ENCODE measurements at places on chromosomes 1 and 21. TPM values are rescaled to one million over a fixed set of nuclear protein-coding genes. Genes with fewer than 3 reads are reported as not detected.

GRCh38 chr21:45766055-45766454 is 122.5 kb downstream of the PCBP3 start:
- H3K27me3 ChIP-seq = no peaks in the 10 kb centered on the region
- no peak overlapping the region for H3K4me3 ChIP-seq
- H3K4me1 ChIP-seq = no peaks in the 10 kb centered on the region
- H3K27ac ChIP-seq = no peak overlapping the region
- DNase-seq = no peak
- peaks cover 15% of the 10 kb centered on the region for H3K36me3 ChIP-seq

- H3K27me3 ChIP-seq = no peaks in the 10 kb centered on the region
- no peak for DNase-seq
- no peak overlapping the region for H3K4me3 ChIP-seq
Measured at GRCh38 chr1:62070384-62071011, 124.2 kb upstream of the L1TD1 start.

DNA sequence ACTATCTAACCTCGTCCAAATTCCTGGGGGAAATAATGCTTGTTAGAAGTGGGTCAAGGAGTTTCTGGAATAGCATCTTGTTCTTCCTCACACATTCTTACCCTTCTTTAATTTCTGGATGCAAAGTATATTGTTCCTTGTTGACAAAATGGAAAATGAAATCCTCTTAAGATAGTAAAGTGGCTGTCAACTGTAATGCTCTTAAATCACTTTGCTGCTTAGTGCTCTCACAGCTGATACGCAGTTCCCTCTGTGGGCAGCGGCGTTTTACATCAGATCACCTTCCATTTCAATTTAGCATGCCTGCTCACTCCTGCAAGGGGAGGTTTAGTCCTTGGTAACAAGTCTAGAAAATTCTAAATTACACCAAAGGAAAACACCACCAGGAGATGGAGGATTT is 113.1 kb downstream of the DNM3 start:
- no peak for DNase-seq
- H3K36me3 ChIP-seq = no peaks in the 10 kb centered on the region
- no peak overlapping the region for H3K4me3 ChIP-seq
- no peak overlapping the region for H3K27ac ChIP-seq
- no peaks in the 10 kb centered on the region for H3K27me3 ChIP-seq

PYHIN1 gene
- total RNA-seq = 21.2 TPM

- no peaks in the 10 kb centered on the region for H3K4me1 ChIP-seq
- no peak overlapping the region for H3K27ac ChIP-seq
- no peak for DNase-seq
- no peak overlapping the region for H3K4me3 ChIP-seq
Measured at GRCh38 chr1:182408435-182409075, 8.1 kb upstream of the TEDDM1 start.

AQP10 gene
- 1.3 TPM for total RNA-seq

GRCh38 chr1:29785137-29785527 is 548.8 kb downstream of the PTPRU start:
- peak; percentile 55 for DNase-seq
- H3K27me3 ChIP-seq = peaks cover 54% of the 10 kb centered on the region
- H3K4me3 ChIP-seq = no peak overlapping the region
- H3K4me1 ChIP-seq = no peaks in the 10 kb centered on the region

GRCh38 chr1:42385283-42385682 is 4.7 kb downstream of the RIMKLA start:
- peaks cover 6% of the 10 kb centered on the region for H3K4me1 ChIP-seq
- no peak for DNase-seq
- no peaks in the 10 kb centered on the region for H3K36me3 ChIP-seq
- H3K27me3 ChIP-seq = peaks cover 13% of the 10 kb centered on the region

- H3K4me1 ChIP-seq = peaks cover 33% of the 10 kb centered on the region
- H3K36me3 ChIP-seq = no peaks in the 10 kb centered on the region
- no peak for DNase-seq
- no peak overlapping the region for H3K27ac ChIP-seq
- H3K27me3 ChIP-seq = peaks cover 14% of the 10 kb centered on the region
Measured at GRCh38 chr1:6208723-6209660, 3.1 kb downstream of the RNF207 start.

FMO3 gene
- total RNA-seq = 0.20 TPM

DNA sequence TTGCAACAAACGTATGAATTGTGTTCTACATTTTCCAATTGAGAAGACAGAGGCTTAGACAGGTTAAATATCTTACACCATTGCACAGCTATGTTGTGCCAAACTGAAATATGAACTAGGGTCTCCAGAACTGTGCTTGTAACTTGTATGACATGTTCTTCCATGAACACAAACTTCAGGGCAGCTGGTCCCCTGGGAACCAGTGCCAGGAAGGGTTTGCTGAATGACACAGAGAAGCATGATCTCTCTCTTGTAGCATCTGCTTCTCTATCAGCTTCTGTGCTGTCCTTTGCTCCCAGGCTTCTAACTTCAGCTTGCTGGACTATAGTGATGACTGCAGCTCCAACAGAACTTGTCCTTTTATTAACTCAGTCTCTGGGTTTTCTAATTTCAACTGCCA is 385.5 kb downstream of the SIPA1L2 start:
- H3K36me3 ChIP-seq = no peaks in the 10 kb centered on the region
- H3K4me1 ChIP-seq = no peaks in the 10 kb centered on the region
- no peak overlapping the region for H3K4me3 ChIP-seq
- DNase-seq = no peak
- no peaks in the 10 kb centered on the region for H3K27me3 ChIP-seq

GRCh38 chr1:54968551-54968950 is 11.9 kb upstream of the TMEM61 start:
- no peak overlapping the region for H3K4me3 ChIP-seq
- DNase-seq = no peak

LCK gene
- total RNA-seq = 81.0 TPM

RGL1 gene
- total RNA-seq = 123 TPM

FH gene
- 28.5 TPM for total RNA-seq

ACTA1 gene
- total RNA-seq = not detected

TDRD10 gene
- 9.7 TPM for total RNA-seq

DNA sequence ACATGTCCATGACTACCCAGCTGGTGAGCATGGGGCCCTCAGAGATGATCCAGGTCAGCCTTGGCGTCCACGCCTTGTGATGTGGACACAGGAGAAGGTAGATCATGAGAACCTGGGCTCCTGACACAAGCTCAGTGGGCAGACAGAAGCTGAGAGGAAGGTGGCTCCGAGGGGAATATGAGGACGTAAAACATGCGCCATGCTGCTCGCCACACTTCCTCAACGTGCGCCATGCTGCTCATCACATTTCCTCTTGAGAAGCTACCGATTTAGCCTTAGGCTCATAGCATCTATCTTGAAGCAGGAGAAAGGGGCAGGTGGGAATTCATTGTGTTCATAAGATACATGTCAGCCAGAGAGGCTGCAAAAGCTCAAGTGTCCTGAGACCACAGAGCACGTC is 176.9 kb downstream of the KAZN start:
- H3K36me3 ChIP-seq = no peaks in the 10 kb centered on the region
- no peak overlapping the region for H3K27ac ChIP-seq

- H3K27me3 ChIP-seq = peaks cover 10% of the 10 kb centered on the region
- no peak overlapping the region for H3K27ac ChIP-seq
Measured at GRCh38 chr1:14265495-14265894, 333.0 kb upstream of the KAZN start.

CCDC190 gene
- not detected for total RNA-seq

DNA sequence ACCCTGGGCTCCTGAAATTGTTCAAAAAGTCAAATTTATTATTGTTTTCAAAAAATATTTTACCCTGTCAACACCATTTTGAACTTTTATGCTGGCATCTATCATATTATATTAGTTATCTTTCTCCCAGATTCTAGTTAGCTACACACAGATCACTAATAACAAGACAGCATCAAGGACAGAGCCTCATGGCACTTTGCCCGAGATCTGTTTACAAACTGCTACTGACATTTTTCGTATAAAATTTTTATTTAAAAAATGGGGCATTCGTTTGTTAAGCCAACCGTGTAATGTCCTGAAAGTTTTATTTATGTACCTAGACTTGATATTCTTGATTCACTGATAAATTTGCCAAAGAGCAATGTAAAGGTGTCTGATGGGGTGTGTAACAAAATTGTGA is 78.1 kb downstream of the PLPPR5 start:
- H3K36me3 ChIP-seq = no peaks in the 10 kb centered on the region
- no peak for DNase-seq
- no peaks in the 10 kb centered on the region for H3K4me1 ChIP-seq
- no peak overlapping the region for H3K27ac ChIP-seq

DNA sequence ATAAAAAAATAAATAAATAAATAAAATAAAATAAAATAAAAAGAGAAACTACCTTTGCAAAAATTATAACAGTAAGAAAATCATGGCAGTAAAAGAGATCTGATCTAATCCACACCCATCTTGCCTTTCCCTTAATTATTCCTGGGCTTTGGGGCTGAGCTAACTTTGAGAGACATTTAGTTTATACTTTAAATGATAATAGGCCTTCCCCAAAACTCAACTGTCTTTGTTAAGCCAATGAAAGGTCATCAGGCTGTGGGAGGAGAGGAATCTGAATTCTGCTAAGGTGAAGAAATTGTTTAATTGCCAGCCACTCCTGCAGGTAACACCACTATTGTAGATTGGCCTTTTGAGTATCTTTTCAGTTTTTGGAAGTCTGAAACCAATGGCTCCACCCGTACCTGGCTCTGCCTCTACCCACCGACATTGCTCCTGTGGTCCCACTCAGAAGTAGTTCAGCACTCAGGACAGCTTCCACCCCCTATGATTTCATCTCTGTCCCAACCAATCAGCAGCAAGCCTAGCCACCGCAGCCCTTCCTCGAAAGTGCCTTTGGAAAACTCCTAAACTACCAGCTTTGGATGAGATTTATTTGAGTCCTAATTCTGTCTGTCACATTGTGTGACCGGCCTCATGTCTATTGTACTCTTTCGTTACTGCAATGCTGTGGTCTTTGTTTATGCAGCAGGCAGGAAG is 23.0 kb upstream of the PNRC2 start:
- DNase-seq = no peak
- no peaks in the 10 kb centered on the region for H3K27me3 ChIP-seq
- no peaks in the 10 kb centered on the region for H3K4me1 ChIP-seq
- no peak overlapping the region for H3K27ac ChIP-seq
- H3K36me3 ChIP-seq = no peaks in the 10 kb centered on the region

DNA sequence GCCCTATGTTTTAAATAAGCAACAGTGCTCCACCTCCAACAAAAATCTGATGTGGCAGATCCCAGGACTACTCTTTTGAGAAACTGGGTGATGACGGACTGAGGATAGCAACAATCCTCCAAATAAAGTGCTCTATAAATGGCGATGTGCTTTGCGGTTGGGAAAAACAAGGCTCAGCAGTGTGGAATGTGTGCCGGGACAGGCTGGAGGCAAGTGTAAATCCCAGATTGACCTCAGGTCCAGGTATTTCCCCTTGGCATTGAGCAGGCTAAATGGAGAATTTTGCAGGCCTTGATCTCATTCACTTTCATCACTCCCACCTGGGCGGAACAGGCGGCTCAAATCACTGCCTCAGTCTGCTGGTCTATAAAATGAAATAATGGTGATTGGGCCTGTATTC is 35.1 kb downstream of the LRRC42 start:
- H3K36me3 ChIP-seq = no peaks in the 10 kb centered on the region
- H3K27me3 ChIP-seq = no peaks in the 10 kb centered on the region
- no peak overlapping the region for H3K4me3 ChIP-seq
- H3K27ac ChIP-seq = no peak overlapping the region
- H3K4me1 ChIP-seq = peaks cover 10% of the 10 kb centered on the region
- DNase-seq = no peak

DNA sequence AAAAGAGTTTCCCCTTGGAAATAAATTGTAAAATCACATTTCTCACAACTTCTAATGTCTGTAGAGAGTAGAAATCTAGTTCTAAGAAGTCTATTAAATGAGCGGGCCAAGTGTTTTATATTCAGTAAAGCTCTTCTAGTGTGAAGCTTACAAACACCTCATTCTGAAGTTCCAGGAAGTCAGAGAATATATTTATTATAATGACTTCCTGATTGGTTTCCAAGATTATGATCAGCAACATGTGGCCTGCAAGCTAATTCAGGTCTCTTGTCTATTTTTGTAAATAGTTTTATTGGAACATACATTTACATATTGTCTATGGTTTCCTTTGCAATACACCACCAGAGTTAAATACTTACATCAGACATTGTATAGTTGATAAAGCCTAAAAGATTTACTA is 603.9 kb downstream of the AMY1C start:
- no peaks in the 10 kb centered on the region for H3K36me3 ChIP-seq
- no peaks in the 10 kb centered on the region for H3K4me1 ChIP-seq
- DNase-seq = no peak
- H3K27me3 ChIP-seq = no peaks in the 10 kb centered on the region
- H3K27ac ChIP-seq = no peak overlapping the region
- no peak overlapping the region for H3K4me3 ChIP-seq

GRCh38 chr1:71964188-71964587 is 318.2 kb downstream of the NEGR1 start:
- H3K4me3 ChIP-seq = no peak overlapping the region
- no peaks in the 10 kb centered on the region for H3K4me1 ChIP-seq
- DNase-seq = no peak
- no peaks in the 10 kb centered on the region for H3K36me3 ChIP-seq

HAPLN2 gene
- total RNA-seq = 1.1 TPM

CD48 gene
- total RNA-seq = 215 TPM

GRCh38 chr1:37949524-37950152 is 2.8 kb upstream of the INPP5B start:
- H3K36me3 ChIP-seq = no peaks in the 10 kb centered on the region
- DNase-seq = no peak

GRCh38 chr1:186770421-186770820 is 58.3 kb upstream of the PLA2G4A start:
- DNase-seq = no peak
- no peaks in the 10 kb centered on the region for H3K36me3 ChIP-seq
- no peak overlapping the region for H3K27ac ChIP-seq
- no peak overlapping the region for H3K4me3 ChIP-seq
- no peaks in the 10 kb centered on the region for H3K27me3 ChIP-seq

OLFML2B gene
- 39.7 TPM for total RNA-seq

DNA sequence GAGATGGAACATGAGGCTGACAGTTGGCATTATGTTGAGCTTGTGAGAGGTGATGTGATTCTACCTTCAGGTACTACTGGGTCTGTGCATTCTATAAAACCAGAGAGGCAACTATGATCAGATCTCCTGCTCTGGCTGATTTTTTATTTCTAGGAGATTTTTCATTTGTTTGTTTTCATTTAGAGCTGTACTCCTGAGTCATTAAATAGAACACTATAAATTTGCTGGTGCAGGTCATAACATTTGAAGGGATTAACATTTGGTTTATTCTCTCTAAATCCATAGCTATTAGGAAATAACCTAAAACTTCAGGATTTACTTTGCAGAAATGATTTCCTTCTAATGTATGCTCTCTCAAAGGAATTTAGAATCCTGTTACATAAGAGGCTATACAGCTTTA is 42.9 kb downstream of the MAGI3 start:
- H3K4me3 ChIP-seq = no peak overlapping the region
- DNase-seq = no peak
- no peaks in the 10 kb centered on the region for H3K36me3 ChIP-seq
- no peaks in the 10 kb centered on the region for H3K4me1 ChIP-seq
- H3K27ac ChIP-seq = no peak overlapping the region

- H3K27ac ChIP-seq = no peak overlapping the region
- no peaks in the 10 kb centered on the region for H3K36me3 ChIP-seq
- DNase-seq = no peak
- H3K4me1 ChIP-seq = no peaks in the 10 kb centered on the region
Measured at GRCh38 chr1:81756872-81757271, 43.9 kb upstream of the ADGRL2 start.

All from spleen (tissue), 13 donors.